ENCODE measurements at places on chromosomes 12 and 14.

DNA sequence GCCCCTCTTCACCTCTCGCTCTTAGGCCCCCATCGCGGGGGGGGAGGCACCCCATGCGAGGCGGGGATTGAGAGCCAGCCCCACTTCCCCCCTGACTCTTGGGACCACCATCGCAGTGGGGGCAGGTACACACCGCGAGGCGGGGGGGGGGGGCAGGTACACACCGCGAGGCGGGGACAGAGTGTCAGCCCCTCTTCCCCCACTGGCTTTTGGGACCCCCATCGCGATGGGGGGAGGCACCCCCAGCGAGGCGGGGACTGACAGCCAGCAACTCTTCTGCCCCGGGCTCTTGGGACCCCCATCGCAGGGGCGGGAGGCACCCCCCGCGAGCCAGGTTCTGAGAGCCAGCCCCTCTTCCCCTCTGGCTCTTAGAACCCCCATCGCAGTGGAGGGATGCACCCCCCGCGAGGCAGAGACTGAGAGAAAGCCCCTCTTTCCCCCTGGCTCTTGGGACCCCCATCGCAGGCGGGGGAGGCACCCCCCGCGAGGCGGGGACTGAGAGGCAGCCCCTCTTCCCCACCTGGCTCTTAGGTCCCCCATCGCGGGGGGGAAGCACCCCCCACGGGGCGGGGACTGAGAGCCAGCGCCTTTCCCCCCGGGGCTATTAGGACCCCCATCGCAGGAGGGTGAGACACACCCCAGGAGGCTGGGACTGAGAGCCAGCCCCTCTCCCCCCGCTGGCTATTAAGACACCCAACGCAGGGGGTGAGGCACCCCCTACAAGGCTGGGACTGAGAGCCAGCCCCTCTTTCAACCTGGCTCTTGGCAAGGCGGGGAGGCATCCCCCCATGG lies 196.5 kb upstream of the PZP start:
- no peak for DNase-seq

GRCh38 chr14:75928690-75929181 lies 53.1 kb downstream of the TGFB3 start:
- no peak for DNase-seq

GRCh38 chr12:50901685-50902113 lies 50.6 kb upstream of the HIGD1C start:
- DNase-seq: no peak

- DNase-seq: peak; percentile 10
These were observed 17.9 kb upstream of the IL22 start for GRCh38 chr12:68271346-68271745.

DNA sequence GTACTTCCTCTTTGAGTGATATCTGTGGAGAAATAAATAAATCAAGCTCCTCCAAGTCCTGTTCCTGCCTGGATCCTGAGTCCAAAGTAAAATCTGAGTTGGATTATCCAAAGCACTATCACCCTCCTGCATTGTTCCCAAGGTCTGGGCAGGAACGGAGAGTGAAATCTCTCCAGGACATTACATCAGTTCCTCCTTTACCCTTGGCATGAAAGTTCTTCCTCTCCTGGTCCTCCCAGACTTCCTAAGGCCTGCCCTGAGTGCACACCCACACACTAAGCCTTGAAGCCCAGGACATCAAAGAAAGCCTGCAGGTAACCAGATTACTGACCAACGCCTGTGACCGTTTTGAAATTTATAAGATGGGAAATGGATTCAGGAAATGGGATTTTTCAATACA lies 206.8 kb upstream of the BCL2L14 start:
- no peak for DNase-seq

- DNase-seq: no peak
These were observed 204.8 kb upstream of the IGF1 start for GRCh38 chr12:102685172-102685571.

DNA sequence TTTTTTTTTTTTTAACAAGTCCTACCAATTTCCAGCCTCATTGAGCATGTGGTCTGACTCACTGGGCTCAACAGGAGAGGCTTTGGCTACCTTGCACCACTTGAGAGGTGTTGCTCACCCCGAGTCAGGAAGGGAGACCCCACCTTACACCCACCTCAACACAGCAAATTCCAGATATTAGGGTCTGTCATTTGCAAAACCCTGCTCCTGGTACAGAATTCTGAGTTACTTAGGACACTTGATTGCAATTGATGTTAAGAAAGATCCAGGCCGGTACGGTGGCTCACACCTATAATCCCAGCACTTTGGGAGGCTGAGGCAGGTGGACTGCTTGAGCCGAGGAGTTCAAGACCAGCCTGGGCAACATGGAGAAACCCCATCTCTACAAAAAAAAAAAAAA lies 14.1 kb downstream of the DGLUCY start:
- no peak for DNase-seq

- no peak for DNase-seq
These were observed 41.4 kb downstream of the ZC3H14 start for GRCh38 chr14:88604212-88604611.

DNA sequence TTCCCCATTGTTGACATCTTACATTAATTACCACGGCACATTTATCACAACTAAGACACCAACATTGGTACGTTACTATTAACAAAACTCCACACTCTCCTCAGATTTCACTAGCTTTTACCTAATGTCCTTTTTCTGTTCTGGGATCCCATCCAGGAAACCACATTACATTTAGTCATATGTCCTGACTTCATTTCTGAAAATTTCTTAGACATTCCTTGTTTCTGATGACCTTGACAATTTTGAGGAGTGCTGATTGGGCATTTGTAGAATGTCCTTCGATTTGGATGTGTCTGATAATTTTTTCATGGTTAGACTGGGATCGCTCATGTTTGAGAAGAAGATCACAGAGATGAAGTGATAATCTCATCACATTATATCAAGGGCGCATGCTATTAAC lies 34.6 kb upstream of the ACSM4 start:
- DNase-seq: no peak

GRCh38 chr14:60346706-60347105 lies 97.7 kb downstream of the PPM1A start:
- no peak for DNase-seq

- DNase-seq: no peak
These were observed 36.5 kb downstream of the CIT start for GRCh38 chr12:119840582-119840981.

GRCh38 chr12:65408441-65408840 lies 130.0 kb downstream of the MSRB3 start:
- DNase-seq: no peak

GRCh38 chr14:75979071-75979571 lies 2.7 kb downstream of the TGFB3 start:
- peak; percentile 43 for DNase-seq

DNA sequence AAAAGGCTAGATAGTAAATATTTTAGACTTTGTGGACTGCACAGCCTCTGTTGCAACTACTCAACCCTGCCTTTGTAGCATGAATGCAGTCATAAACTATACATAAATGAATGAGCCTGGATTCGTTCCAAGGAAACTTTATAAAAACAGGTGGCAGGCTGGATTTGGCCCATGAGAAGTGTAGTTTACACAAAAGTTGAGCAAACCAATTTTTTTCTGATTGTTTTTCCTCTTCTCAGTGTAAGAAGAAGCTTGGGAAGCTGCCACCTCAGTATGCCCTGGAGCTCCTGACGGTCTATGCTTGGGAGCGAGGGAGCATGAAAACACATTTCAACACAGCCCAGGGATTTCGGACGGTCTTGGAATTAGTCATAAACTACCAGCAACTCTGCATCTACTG lies 9.5 kb downstream of the OAS1 start:
- no peak for DNase-seq

DNA sequence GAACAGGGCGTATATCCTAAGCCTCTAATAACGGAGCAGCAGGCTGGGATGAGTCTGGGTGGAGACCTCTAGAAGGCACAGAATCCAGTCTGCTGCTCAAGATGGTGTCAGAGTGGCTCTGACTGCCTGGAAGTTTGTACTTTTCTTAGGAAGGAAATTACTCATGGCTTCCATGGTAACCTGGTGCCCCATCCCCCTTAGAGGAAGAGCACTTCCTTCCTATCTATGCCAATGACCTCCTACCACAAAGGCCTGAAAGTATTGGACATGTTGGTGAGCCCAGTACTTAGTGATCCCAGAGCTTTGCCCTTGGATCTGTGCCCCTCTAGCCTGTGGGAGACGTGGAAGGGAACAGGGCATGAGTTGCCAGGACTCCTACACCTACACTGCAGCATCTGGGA lies 1.5 kb downstream of the BATF start:
- no peak for DNase-seq

DNA sequence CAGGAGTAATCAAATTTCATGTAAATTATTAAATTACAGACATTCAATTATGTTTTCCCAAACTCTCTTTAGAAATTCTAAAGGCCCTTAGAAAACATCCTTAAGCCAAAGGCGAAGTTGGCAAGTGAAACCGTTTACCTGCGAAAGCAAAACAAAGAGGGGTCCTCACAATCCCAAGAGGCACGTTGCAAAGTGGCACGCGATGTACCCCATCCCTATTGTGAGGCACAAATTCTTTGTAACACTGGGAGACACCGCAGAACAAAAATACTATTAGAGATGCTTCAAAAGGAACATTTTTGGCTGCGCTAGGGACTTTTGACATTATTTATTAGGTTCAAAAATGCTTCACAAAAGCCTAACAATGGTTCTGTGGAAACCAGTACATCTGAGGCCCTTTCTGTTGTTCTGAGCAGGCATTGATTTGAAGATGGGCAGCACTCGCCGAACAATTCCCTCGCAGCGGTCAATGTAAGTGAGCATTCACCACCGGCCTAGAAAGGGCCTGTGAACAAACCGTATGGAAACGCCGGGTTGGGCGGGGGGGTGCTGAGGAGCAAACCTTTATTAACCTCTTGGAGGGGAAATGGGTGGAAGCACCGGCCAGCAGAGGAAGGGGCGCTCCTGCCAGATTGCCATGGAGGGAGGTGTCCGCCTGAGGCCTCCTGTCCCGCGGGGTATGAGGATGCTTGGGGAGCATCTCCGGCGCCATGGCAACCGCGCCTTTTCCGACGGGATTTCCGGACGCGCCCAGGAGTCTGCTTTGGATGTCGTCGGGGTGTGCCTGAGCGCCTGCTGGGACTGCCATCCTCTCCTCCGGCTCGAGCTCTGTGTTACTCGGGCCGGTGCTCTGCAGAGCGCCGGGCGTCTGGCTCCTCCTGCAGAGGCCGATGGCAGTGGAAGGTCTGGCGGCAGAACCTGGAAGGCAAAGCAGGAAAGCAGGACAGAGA lies 193.9 kb downstream of the C12orf42 start:
- DNase-seq: peak; percentile 90

- DNase-seq: no peak
These were observed 151.6 kb upstream of the OR4E1 start for GRCh38 chr14:21825149-21825743.

GRCh38 chr12:66359300-66359699 lies 57.0 kb downstream of the HELB start:
- no peak for DNase-seq

GRCh38 chr12:96773031-96773430 lies 134.0 kb upstream of the NEDD1 start:
- no peak for DNase-seq

DNA sequence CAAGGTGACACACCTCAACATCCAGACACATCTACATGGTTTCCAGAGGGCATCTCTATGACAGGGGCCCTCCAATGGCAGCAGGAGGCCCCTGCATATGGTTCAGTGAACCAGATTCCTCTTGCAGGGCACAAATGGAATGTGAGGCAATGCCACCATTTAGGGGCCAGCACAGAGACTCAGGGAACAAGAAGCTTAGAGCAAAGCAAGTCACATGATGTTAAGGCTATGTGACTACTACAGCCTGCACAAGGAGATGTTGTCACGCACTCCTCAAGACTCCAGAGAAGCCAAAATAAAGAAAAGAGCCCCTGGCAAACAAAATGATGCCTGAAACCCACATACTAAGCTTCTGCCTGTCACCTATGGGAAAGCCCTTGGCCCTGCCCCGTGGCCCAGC lies 95.2 kb downstream of the RBM19 start:
- DNase-seq: no peak

DNA sequence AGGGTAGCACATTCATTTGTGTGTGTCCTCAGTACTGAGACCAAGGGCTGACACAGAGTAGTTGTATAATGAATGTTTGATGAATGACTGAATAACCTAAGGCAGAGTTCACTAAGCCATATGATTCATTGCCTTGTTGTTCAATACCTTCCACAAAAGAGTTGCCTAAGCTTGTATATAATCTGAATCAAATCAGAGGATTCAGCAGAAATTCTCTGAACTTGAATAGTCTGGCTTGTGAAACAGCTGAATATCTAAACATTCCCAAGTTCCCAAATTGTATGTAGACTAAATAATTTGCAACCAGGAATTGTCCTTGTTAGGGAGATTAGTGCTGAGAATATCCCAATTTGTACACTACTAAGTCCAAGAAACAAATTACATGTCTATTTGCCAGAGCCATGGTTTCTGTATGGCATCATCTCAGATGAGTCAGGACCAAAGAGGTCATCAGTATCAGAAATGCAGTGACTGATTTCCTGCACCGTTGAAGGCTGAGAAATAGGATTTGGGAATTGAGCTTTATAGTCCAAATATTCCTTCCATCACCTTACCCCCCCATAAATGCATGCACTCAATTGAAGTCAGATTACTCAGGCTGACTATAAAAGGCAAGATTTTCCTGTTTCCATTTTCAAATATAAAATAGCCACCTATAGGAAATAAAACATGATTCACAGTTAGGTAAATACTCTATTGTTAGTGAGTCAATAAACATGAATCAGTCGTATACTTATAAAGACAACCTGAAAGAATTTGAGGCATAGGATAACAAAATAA lies 168.7 kb downstream of the PHLDA1 start:
- DNase-seq: no peak

GRCh38 chr14:91953170-91953985 lies 5.9 kb upstream of the FBLN5 start:
- DNase-seq: no peak

GRCh38 chr12:100216337-100216736 lies 15.7 kb downstream of the ACTR6 start:
- no peak for DNase-seq

Measured in retina (tissue), 1 donor.